ENCODE measurements at places on chromosomes 1 and 21. TPM values are rescaled to one million over a fixed set of nuclear protein-coding genes. Genes with fewer than 3 reads are reported as not detected.

The KCNN3 gene
- 5.1 TPM for polyA plus RNA-seq

The MTARC2 gene
- polyA plus RNA-seq: 11.6 TPM

- no peak for DNase-seq
Measured at GRCh38 chr1:75989121-75989520, 56.9 kb upstream of the ASB17 start.

The RGS1 gene
- 2.5 TPM for polyA plus RNA-seq

- no peak for DNase-seq
Measured at GRCh38 chr1:53321366-53321765, 6.5 kb downstream of the LRP8 start.

- no peak for DNase-seq
Measured at GRCh38 chr21:25788677-25789076, 53.9 kb downstream of the GABPA start.

The HMCN1 gene
- 0.32 TPM for polyA plus RNA-seq

GRCh38 chr21:19440792-19441655 is 1037.4 kb upstream of the TMPRSS15 start:
- DNase-seq: peak; percentile 30

The CTH gene
- 2.6 TPM for polyA plus RNA-seq

DNA sequence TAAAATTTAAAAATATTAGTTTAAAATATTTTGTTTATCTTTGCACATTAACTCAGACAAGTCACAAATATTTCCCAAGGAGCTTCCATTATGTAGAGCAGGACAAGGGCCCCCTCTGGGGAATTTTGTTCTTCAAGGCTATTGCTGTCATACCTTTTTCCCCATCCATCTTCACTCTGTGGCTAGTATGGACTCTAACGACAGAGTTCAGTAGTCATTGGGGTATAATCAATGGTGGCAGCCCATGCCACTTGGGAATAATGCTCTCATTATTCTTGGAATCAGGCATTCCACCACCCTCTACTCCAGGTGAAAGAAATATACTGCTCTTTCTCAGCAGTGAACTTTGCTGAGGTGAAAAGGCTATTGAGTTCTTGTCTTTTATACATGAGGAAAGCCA is 38.5 kb upstream of the ERO1B start:
- DNase-seq: no peak

The SLAMF6 gene
- 0.15 TPM for polyA plus RNA-seq

DNA sequence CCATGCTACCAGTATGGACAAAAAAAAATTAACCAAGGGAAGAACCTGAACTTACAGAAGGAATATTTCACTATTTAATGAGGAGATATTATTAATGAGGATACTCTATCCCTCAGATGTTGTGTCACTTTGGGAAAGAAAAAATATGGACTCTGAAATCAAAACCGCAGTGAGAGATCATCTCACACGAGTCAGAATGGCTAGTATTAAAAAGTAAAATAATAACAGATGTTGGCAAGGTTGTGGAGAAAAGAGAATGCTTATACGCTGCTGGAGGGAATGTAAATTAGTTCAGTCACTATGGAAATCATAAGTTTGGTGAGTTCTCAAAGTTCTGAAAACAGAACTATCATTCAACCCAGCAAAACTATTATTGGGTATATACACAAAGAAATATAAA is 30.9 kb downstream of the TNFSF4 start:
- DNase-seq: no peak

- no peak for DNase-seq
Measured at GRCh38 chr1:36796733-36797132, 237.6 kb downstream of the GRIK3 start.

The GDAP2 gene
- 9.0 TPM for polyA plus RNA-seq

GRCh38 chr1:192967211-192967877 is 91.8 kb downstream of the UCHL5 start:
- DNase-seq: no peak

DNA sequence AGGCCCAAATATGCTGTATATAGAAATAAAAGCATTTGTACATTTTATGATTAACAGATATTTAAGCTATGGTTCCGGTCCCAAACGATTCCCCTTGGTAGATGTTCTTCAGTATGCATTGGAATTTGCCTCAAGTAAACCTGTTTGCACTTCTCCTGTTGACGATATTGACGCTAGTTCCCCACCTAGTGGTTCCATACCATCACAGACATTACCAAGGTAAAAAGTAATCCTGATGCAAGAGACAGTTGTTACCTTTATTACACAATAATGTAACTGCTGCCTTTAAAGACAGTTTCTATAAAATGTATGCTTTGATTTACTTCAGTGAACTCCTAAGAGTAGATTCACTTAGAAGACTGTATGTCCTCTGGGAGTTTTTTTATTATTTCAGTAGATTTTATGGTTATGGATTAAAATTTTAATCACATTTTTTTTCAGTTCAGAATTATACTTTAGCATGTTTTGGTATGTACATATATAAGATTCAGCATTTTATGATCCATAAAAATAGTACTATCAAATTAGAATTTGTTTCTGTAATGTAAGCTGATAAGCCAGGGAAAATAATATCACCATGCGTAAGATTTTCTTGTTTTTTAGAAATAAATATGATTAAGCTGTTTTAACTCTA is 96.5 kb downstream of the USP25 start:
- DNase-seq: peak; percentile 17

GRCh38 chr1:211376807-211377470 is 50.3 kb downstream of the TRAF5 start:
- no peak for DNase-seq

DNA sequence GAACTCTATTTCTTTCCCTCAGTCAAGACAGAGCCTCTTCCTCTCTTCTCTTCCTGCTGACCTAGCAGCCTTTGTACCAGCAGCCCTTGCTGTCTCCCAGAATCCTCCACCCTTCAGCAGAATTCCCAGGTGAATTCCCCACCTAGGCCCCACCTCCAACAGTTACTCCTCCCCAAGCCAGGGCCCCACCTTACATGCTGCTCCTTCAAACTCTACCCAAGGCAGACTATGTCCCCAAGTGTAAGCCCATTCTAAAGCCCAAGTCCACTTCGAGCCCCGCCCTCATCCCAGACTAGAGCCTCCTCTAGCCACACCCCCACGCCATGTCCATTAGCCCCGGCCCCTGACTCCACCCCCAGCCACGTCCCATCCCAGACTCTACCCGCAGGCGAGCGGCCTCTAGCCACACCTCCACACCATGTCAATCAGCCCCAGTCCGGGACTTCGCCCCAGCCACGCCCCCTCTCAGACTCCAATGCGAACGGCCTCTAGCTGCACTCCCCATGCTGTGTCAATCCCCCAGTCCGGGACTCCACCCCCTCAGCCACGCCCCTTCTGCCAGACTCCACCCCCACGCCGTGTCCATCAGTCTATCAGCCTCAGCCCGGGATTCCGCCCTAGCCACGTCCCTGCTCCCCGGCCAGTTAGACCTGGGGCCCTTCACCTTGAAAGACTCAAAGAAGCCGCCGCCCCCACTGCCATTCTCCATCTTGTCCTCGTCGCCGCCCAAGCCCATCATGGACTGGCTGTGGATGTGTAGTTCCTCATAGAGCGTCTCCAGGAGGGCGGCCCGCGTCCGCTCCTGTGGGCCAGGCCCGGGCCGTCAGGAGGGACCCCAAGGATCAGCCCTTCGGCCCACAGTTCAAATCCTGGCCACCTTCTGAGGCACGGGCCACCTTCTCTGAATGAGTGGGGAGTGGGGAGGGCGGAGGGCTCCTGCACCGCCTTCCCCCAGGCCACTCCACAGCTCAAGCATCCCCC is 61.3 kb downstream of the RAP1GAP start:
- DNase-seq: peak; percentile 46

The SH2D1B gene
- polyA plus RNA-seq: 0.12 TPM

The SPRR2D gene
- not detected for polyA plus RNA-seq

- peak; percentile 54 for DNase-seq
Measured at GRCh38 chr1:48817505-48818114, 40.9 kb upstream of the BEND5 start.

- DNase-seq: no peak
Measured at GRCh38 chr1:231203259-231204057, 37.6 kb upstream of the GNPAT start.

The ZNF683 gene
- not detected for polyA plus RNA-seq

DNA sequence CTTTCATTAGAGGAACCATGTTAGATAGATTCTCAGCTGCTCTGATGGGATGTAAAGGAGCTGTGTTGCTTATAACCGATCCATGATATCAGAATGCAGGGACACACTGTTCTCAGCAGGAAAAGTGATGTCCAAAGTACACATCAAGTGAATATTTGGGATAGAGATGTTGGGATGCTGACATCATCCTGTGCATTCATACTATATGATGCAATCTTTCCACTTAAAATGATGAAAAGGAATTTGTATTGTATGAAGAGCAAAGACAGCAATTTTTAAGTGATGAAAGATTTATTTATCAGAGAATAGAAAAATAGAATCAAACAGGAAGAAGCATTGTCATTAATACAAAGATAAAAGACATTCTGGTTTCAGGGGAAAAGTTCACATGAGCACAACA is 110.1 kb downstream of the ERG start:
- DNase-seq: no peak

- peak; percentile 80 for DNase-seq
Measured at GRCh38 chr1:239976130-239976968, 115.3 kb upstream of the FMN2 start.

The AMY1A gene
- not detected for polyA plus RNA-seq

- peak; percentile 14 for DNase-seq
Measured at GRCh38 chr1:93567255-93567918, 114.2 kb downstream of the BCAR3 start.

- DNase-seq: no peak
Measured at GRCh38 chr1:30904962-30905335, 3.6 kb downstream of the SDC3 start.

The CLCNKA gene
- polyA plus RNA-seq: 0.17 TPM

- DNase-seq: no peak
Measured at GRCh38 chr1:44499306-44499705, 94.3 kb downstream of the RNF220 start.

The MMEL1 gene
- 1.3 TPM for polyA plus RNA-seq

DNA sequence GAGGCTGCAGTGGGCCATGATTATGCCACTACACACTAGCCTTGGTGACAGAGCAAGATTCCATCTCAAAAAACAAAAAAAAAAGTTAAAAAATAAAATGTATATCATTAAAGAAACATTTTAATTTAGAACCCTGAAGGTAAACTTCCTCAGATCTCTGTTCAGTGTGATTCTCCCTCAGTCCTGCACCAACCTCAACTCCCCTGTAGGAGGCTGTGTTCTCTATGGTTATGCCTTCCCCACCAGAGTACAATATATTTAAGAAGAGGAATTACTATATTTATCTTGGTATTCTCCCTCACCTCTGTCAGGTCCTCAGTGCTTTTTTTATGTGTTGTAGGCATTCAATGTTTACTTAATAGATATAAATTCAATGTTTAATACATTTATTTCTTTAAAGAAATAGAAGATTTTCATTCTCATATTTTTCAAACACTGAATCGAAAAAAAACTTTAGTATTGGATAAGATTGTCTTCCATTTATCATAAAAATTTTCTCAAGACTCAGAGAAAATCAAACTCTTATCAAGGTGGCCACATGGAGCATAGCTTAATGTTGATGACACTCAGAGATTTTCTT is 4.8 kb upstream of the LRRC8B start:
- no peak for DNase-seq

The SIKE1 gene
- polyA plus RNA-seq: 7.6 TPM

GRCh38 chr1:54995835-54996234 is 2.9 kb upstream of the BSND start:
- no peak for DNase-seq

DNA sequence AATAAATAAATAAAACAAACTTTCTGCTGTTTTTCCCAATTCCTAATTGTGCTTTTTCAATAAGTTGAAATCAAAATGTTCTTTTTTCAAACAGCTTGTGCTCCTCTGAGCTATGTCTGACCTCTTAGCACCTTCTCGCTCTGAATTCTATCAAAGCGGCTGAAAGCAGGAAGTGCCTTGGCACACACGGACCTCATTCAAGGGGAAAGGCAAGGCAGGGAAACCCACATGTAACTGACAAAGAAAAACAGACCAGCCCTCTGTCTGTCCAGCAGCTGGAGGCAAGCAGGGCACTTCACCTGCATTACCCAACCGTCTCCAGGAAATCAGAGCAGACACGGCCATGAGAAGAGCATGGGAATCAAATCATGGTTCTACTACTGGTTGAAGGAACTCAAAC is 56.7 kb downstream of the PLPP3 start:
- no peak for DNase-seq

- DNase-seq: no peak
Measured at GRCh38 chr1:165137551-165138316, 218.8 kb downstream of the LMX1A start.

GRCh38 chr1:154353460-154353904 is 28.2 kb downstream of the ATP8B2 start:
- DNase-seq: no peak

The RCOR3 gene
- 19.5 TPM for polyA plus RNA-seq

GRCh38 chr1:213617133-213617532 is 370.6 kb upstream of the PROX1 start:
- no peak for DNase-seq

The LAPTM5 gene
- polyA plus RNA-seq: 35.0 TPM

- DNase-seq: peak; percentile 17
Measured at GRCh38 chr21:15986277-15986676, 256.5 kb downstream of the USP25 start.

GRCh38 chr1:199098468-199098867 is 459.6 kb downstream of the PTPRC start:
- no peak for DNase-seq

- DNase-seq: no peak
Measured at GRCh38 chr1:222754366-222755139, 17.6 kb downstream of the FAM177B start.

- DNase-seq: no peak
Measured at GRCh38 chr1:203244776-203245175, 15.3 kb upstream of the CHIT1 start.

The TMCO4 gene
- polyA plus RNA-seq: 4.8 TPM

DNA sequence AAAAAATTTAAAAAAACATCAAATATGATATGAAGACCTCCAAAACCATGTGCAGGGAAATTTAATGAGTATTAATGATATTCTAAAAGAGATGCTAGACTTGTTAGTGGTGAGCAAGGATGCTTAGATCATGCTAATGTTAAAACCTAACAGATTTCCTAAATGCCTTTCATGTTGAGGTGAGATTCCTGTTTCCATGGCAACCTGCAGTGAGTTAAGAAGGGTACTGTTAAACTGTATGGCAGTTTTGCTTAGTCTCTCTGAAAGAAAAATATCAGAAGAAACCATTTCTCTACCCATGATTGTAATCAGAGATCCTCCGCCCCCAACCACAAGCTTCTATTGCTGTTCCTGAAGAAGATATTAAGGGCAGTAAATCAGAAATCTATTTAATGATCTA is 321.6 kb upstream of the LRRC7 start:
- DNase-seq: peak; percentile 99
